ENCODE measurements at places on chromosomes 5 and 9.

DNA sequence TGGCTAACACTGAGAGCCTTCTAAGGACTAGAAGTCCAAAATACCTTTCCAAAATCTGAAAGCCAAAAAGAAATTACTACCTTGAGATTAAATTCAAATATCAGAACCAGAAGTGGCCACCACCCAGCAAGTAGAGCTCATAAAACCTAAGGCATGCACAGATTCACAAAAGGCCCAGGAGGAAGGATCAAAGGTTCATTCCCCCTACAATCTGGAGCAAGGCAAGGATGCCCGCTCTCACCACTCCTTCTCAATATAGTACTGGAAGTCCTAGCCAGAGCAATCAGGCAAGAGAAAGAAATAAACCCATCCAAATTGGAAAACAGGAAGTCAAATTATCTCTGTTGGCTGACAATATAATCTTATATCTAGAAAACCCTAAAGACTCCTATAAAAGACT lies 6.0 kb downstream of the RASEF start:
- DNase-seq: no peak

- no peak for DNase-seq
These were observed 19.0 kb upstream of the TCOF1 start for GRCh38 chr5:150338546-150338945.

DNA sequence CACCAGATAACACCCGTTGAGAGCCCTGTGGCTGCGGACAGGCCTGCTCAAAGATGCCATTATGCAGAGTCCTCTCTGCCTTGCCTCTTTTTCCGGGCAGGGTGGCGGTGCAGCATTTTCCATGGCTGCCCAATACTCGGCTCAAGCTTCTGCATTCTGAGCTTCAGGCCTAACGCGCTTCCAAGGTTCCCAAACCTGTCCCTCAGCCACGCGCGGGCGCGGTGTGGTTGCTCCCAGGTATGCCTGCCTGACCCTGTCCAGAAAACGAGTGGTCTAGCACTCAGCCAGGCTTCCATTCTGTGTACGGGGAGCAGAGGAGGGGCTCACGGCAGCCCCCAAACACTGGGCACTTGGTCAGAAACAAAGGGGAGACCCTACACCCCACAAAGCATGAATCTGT lies 27.9 kb upstream of the CNOT6 start:
- no peak for DNase-seq

DNA sequence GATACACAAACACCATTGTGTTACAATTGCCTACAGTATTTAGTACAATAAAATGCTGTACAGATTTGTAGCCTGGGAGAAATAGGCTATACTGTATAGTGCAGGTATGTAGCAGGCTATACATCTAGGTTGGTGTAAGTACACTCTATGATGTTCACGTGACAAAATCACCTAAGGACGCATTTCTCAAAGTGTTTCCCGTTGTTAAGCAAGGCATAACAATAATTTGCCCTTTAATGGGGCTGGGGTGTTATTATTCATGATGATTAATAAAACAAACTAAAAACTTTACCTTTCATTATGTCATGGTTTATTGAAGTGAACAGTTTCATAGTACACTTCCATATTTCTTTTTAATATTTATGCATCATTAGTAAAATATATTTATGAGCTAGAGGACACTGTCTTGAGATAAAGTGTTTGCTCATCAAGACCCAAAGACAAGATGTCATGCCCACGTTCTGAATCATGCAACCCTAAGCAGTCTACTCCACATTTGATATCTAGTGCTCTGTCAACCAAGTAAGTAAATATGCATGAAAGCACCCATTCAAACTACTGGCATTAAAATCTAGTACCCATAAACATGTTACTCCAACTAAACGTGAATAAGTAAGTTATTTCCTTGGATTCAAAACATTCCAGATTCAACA lies 220.5 kb downstream of the NR2F1-AS1 start:
- DNase-seq: no peak

- DNase-seq: no peak
These were observed 735 bp downstream of the IDNK start for GRCh38 chr9:83623679-83624076.

DNA sequence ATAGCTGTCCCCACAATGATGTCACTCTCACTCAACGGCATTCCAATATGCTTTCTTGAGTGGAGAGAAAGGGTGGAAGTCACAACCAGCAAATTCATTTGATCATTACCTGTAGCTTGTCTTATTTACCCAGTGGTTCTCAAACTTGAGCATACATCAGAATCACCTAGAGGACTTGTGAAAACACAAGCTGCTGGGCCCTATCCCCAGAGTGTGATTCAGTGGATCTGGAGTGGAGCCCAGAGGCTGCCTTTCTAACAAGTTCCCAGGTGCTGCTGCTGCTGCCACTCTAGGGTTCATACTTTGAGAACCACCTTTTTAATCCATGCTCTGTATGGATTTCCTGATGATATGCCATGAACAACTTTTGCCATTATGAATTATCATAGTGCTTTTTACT lies 94.7 kb downstream of the KLHL3 start:
- DNase-seq: no peak

DNA sequence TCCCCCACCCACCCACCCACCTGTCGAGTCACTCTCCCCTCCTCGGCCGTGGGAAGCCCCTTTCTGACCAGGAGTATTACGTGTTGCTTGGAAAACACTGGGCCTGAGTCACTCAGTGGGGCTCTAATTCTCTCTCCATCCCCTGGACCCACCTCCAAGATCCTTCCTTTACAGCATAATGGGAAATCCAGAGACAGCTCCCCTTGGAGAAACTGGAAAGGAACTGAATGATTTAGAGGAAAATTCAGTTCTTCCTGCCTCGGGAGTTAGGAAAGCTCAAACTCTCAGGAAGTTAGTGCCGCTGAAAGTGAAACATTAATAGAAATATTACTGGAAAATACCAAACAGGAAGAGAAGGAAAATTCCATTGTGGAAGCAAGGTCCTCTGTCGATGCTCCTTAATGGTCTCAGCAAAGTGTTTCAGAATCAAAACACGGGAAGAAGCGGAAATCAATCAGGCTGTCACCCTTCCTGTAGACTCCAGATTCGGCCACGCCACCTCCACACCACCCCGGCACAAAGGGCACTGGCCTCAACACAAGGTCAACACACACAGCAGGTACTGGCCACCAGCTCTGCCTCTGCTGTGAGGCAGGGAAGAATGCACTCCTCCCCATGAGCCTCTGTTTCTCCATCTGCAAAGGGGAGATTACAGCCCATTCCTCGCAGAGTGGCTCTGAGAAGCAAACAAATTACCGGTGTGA lies 9.6 kb downstream of the SHB start:
- DNase-seq: no peak

- DNase-seq: no peak
These were observed 14.7 kb downstream of the MTMR12 start for GRCh38 chr5:32298059-32298415.

DNA sequence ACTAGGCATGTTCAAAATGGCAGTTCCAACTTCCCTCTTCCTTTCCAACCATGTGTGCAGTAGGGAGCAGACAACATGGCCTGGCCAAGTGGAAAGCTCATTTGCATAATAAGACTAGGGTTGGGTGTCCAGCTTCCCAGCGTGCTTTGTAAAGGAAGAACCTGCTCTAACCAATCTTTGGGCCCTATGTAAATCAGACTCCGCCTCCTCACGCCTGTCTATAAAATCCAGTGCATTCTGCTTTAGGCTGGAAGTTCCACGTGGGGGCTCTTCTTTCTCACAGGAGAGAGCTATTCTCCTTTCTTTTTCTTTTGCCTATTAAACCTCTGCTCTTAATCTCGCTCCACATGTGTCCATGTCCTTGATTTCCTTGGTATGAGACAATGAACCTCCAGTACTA lies 83.4 kb downstream of the GCNT1 start:
- DNase-seq: no peak

GRCh38 chr9:137138722-137139467 lies at the start of gene GRIN1:
GRIN1 (plus strand) TSS chr9:137139154; CDS start chr9:137139487, 333 bp downstream.
- peak; percentile 18 for DNase-seq

DNA sequence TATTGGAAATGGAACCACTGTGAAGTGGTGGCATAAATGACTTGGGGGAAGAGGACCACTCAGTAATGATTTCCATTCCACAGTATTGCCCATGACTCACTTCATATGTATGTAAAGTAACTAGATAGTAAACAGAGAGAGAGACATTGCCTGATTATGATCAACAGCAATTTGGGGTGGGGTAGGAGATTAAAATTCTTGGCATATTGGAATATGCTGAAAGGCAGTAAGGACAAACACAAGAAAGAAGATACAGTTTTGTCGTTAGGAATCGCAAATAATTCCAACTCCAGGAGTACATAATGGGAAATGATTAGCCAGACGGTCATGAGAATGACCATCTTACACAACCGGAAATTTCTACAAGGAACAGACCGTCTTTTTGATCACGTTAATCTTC lies 1.5 kb upstream of the HMGCS1 start:
- no peak for DNase-seq

DNA sequence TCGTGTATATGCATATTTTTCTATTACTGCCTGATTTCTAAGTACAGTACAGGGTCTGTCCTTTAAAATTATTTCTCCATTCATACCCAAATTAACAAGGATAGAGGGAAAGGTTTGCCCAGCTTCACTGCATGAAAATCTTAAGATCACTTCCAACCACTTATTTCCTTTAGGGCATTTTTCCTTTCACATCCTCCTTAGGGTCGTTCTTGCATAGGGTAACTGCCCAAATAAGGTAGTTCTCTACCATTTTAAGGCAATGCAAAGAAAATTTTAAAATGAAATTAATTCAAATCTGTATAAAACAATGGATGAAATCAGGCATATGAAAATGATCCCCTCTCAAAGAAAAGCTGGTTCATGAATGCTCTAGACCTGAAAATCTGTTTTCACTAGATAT lies 4.1 kb upstream of the CDC20B start:
- DNase-seq: no peak

DNA sequence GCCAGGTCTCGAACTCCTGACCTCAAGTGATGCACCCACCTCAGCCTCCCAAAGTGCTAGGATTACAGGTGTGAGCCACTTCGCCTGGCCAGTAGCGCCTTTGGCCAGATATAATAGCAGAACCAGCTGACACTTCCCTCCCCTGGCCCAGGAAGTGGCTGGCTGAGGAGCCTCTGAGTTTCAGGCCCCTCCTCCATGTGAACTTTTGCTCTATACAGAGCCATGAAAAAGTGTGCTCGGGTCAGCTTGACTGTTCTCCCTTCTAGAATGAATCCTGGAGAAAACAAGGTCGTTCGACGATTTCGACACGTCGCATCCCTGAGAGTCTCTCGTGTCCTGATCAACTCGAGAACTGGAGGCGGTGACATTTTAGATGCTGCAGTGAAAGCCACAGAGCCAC lies 8.6 kb upstream of the ZDHHC12 start:
- DNase-seq: no peak

GRCh38 chr5:56026863-56027300 lies 32.1 kb upstream of the IL6ST start:
- no peak for DNase-seq

GRCh38 chr5:111236995-111237394 lies 12.8 kb downstream of the CAMK4 start:
- no peak for DNase-seq

DNA sequence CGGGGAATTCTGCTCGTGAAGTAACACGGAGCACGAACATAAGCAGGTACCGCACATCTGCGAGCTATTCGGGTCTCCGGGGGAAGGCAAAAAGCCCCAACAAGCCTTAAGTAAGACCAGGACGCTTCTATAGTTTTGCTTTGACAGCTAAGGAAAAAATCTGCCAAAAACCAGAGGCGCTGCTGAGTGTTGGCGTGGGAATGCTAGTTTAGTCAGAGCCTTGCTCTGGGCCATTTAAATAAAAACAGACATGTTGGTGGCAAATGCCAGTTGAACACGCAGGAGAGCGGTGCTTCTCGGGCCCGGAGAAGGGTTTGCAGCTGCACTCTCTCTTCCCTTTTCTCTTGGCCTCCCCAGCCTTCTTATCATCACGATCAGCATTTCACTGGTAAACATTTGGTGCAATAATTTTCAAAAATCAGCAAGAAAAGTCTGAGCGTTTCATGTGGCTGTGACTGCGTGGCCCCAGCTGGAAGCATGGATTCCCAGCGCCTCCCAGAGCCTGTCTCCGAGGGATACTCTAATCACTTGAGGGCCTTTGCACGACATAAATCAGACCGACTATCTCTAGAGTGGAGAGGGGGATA lies 6.4 kb upstream of the NOTCH1 start:
- DNase-seq: no peak

- no peak for DNase-seq
These were observed 195.9 kb downstream of the SLIT3 start for GRCh38 chr5:169104937-169105494.

GRCh38 chr9:99072040-99072394 lies 32.9 kb upstream of the TGFBR1 start:
- DNase-seq: no peak

GRCh38 chr9:88258024-88258423 lies 119.7 kb upstream of the SPATA31C2 start:
- DNase-seq: no peak

GRCh38 chr5:76175051-76175666 lies 92.0 kb downstream of the SV2C start:
- DNase-seq: peak; percentile 45

DNA sequence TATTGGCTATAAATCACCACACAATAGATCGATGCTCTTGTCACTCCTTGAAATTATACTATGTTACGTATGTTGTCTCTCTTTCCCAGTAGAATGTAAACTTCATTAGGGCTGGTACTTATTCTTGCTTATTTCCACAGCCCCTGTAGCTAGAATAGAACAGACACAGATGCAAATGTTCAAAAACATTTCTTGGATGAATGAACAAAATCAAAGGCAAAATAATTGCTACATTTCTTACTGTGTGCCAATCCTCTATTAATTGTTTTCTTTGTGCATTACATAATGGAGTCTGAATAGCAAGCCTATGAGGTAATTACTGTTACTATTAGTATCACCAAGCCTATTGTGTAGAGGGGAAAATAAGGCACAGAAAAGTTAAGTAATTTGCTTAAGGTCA lies 725 bp upstream of the OR13C2 start:
- DNase-seq: no peak

DNA sequence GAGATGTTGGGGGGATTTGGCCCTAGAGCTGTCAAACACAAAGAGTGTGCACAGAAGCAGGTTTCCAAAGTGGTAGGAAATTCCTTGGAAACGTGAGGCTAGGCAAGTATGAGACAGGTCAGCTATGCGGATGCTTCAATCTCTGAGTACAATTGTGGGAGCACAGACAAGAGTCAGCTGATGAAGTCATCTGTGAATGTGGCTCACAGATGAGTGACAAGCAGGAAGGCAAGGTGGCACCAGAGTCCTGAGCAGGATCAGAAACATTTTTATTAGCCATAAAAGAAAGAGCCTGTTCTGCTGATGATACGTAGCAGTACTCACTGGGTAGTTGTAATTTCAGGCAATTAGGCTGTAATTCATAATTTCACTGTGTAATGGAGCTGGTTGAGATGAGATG lies 117.0 kb downstream of the DCP2 start:
- no peak for DNase-seq

GRCh38 chr9:131887680-131888079 lies 147.8 kb upstream of the RAPGEF1 start:
- no peak for DNase-seq
